Stimulated activated CD8-positive, alpha-beta memory T cell treated with anti-CD3 and anti-CD28 coated beads, Interleukin-4, amount 100 ng/mL, for 24 hours (primary cell): ENCODE measurements at places on chromosomes 5 and 9.

- DNase-seq: no peak
These were observed 4.2 kb downstream of the CCNI2 start for GRCh38 chr5:132751444-132751843.

- no peak for DNase-seq
These were observed 84.6 kb downstream of the AOPEP start for GRCh38 chr9:94811074-94811473.

DNA sequence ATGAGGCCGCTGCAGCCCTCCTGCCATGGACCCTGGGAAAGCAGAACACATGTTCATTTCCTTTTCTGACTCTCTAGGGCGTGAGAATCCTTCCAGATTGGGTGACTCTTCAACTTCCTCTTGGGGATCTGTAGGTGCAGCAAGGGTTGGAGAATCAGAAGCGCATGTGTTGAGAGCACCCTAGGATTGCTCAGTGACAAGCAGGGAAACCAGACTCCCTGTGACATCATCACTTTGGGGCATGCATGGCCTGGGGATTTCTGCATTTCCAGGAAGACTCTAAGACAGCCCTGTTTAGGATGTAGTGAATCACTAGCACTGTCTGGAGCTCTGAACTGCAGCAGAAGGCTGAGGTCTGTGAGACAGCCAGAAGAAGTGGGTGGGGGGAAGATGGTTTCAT lies 15.1 kb upstream of the LCP2 start:
- no peak for DNase-seq

DNA sequence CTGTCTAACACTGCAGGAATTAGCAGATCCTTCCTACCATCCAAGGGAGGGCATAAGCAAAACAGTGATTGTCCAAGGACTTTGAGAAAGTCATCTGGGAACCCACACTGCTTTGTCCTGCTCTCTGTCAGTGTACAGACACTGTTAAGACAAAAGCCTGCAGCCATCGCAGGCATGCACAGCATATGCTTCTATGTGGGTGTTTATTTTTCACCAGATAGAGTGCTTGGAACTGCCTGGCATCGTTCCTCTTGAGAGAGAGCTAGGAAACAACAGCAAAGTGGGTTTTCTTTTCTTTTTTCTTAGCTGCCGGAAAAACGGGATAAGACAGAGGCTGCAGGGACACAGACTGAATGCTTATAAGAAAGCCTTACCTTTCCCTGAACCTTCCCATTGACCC lies 212.3 kb downstream of the ICE1 start:
- no peak for DNase-seq

GRCh38 chr9:119368681-119369581 lies at the start of gene BRINP1:
TSS of gene BRINP1 (minus strand) at chr9:119369435. CDS start at chr9:119313355, 56,080 bp downstream.
- no peak for DNase-seq

DNA sequence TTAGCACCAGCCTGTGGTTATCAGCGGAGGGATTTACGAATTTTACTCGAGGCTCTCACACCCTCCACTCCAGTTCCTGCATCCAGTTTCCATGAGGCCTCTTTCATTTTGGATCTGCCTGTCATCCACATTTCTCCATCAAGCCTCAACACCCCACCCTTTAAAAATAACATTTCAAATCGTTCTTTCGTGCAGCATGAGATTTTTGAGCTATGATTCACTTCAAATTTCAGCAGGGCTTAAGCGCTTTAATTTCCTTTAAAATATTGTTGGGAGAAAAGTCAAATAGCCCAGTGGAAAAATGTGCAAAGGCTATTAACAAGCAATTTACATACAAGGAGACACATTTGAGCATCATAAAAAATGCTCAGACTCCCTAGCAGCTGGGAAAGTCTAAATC lies 103.2 kb downstream of the MSX2 start:
- no peak for DNase-seq

DNA sequence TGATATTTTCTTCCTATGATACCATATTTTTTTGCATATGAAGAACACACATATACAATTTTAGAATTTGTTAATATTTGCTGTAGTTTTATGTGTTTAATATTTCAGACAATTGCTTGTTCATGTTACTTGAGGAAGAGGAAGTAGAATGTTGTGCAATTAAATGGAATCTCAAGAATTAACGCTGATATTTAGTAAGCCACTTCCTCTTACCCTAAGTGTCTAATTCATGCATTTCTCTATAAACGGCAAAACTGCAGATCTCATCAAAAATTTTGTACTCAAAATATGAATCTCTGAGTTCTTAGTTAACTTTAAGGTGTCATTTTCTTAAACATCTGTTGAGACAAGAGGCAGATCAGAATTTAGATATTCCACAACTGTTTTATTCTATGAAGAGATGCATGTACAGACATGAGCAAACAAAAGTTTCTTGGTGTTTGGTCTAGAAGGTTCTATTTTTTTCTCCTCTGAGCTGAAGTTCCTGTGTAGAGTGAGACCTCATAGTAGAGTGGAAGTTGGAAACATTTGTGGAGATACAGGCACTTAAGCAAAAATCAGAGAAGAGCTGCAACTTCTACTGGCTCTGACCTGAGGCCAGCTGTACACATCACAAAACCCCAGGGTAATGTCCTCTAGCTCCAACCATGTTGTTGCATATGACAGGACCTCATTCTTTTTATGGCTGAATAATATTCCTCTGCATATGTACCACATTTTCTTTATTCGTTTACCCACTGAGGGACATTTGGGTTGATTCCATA lies 16.6 kb upstream of the TGFBI start:
- no peak for DNase-seq

GRCh38 chr9:98241357-98242300 lies 13.8 kb downstream of the TBC1D2 start:
- DNase-seq: no peak

- DNase-seq: no peak
These were observed 271.3 kb downstream of the ZSWIM6 start for GRCh38 chr5:61603211-61603908.

- DNase-seq: no peak
These were observed 20.9 kb upstream of the ARHGAP26 start for GRCh38 chr5:142749321-142749720.

DNA sequence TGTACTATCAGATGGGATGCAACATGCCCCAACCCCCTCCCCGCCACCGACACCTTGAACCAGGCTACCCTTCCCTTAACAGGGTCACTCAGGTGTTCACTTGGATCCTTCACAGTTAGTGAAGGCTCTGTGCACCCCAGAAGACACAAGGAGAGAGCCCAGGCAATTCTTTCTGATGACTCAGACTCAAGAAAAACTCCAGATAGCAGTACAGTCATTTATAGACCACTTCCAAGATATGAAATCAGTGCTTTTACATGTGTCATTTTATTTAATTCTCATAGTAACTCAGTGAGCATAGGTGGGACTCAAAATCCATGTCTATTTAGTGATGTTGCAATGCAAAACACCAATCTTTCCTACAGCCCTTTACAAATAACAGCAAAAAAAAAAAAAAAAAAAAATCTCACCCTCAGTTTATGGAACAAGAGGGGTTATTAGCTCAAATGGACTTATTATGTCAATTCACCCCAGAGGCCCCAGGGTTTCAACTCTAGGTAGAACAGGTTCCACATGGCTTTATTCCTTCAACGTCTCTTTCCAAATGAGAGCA lies 71.9 kb downstream of the FOXD1 start:
- no peak for DNase-seq

DNA sequence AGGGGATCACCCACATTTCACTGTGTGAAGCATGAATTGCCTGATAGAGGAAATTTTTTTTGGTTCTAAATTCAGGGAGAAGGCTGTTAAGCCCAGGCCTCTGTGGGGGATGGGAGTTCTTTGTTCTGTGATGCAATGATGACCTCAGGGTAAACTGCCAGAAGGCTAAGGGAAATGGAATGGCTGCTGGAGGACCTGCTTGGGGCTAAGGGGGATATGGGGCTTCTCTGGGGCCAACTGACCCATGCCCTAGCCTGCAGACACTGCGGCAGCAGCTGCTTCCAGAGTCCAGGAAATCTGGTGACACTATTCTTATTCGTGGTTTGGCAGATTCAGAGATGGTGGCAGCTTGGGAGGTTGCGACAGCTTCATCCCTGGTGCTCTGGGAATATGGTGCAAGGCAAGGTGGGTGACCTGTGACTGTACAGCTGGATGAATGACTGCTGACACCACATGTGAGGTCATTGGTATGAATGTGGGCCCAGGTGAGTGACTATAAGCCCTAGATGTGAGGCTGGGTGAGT lies 30.3 kb downstream of the VCP start:
- DNase-seq: no peak

GRCh38 chr9:84397151-84397728 lies 56.7 kb upstream of the SLC28A3 start:
- peak; percentile 44 for DNase-seq

DNA sequence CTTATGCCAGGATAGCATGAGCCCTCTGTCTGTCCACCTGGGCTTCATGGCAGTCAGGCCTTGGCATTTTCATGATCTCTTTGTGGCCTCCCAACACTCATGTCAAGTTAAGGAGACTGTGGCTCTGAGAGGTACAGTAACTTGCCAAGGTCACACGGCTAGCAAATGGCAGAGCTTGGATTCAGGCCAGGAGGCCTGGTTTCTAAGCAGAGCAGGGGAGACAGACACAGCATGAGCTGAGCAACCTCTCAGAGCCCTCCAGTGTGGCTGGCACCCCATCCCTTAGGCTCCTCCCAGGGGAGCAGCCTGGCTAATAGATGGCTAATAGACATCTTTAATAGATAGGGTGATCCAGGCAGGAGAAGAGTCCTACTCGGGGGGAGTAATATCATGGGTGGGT lies 4.1 kb downstream of the SYNPO start:
- DNase-seq: no peak
